Muscle of leg (tissue), 16 donors: ENCODE measurements at places on chromosomes 5 and 9.

- DNase-seq: no peak
Observed at GRCh38 chr5:151741678-151742423, 16.6 kb downstream of the ATOX1 start.

DNA sequence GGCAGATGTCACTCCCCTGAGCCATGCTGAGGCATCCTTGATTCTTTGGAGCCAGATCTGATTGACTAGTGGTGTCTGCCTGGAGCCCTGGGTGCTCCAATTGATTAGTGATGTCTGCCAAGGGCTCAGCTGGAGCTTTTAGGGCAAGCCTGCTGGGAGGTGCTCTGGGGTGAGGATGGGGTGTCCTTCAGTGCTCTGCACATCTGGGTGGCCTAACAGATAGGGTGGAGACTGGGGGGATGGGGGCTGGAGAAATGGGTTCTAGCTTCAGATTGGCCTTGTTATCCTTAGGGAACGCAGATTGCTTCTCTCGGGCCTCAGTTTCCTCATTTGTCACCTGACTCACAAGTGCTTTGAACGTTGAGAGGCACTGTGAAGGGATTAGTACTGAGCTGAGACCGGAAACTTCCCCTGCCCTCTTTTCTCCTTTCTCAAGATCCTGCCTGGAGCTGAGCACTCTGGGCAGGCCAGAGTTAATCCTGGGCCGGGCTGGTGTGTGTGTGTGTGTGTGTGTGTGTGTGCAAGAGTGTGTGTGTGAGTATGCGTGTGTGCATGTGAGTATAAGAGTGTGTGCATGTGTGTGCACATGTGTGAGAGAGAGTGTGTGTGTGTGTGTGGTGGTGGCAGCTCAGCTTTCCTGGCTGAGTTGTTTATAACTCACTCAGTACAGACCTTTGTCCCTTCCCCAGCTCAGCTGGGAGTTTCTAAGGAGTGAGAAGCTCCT lies 5.6 kb upstream of the IER5L start:
- no peak for DNase-seq

GRCh38 chr9:71485326-71485725 lies 283.0 kb downstream of the CEMIP2 start:
- no peak for DNase-seq

GRCh38 chr9:113990975-113991471 lies 87.1 kb downstream of the AMBP start:
- DNase-seq: peak; percentile 51

GRCh38 chr5:129141696-129142095 lies 47.1 kb downstream of the ISOC1 start:
- DNase-seq: peak; percentile 87

GRCh38 chr5:113495422-113495841 lies 7.2 kb upstream of the MCC start:
- no peak for DNase-seq

GRCh38 chr5:53067641-53068040 lies 41.9 kb downstream of the MOCS2 start:
- DNase-seq: no peak

- no peak for DNase-seq
Observed at GRCh38 chr9:113940077-113940476, 64.0 kb downstream of the ZNF618 start.

DNA sequence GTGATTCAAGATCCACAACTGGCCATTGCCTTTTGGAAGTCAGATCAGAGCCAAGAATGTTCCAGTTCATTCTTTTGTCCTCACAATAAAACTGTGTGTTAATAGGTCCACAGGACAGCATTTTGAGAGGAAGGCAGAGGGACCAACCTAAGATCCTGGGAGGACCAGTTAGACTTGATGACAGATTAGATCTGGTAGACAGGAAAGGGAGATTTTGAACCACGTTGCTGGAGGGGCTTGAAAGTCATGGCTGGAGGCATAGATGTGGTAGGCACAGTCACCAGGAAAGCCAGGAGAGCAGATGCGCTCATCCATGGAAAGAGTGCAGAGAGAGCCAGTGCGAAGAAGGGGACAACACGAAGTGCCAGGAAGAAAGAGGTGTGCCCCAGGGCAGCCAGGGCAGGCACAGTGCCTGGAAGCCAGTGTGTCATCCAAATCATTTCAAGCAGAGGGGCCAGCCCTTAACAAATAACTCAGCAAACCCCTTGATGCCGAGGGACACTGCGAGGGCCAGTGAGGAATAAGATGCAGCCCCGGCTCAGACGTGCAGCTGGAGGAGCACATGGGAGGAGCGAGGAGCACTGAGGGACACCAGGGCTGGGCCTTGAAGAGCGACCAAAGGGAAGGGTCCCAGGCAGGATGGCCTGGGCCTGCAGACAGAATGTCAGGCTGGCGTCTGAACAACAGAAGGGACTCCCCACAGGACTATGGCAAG lies 12.8 kb upstream of the SLC2A8 start:
- DNase-seq: no peak

GRCh38 chr5:38824821-38825220 lies 21.0 kb upstream of the OSMR start:
- no peak for DNase-seq

GRCh38 chr5:7794311-7794710 lies 56.6 kb downstream of the CFAP90 start:
- no peak for DNase-seq

DNA sequence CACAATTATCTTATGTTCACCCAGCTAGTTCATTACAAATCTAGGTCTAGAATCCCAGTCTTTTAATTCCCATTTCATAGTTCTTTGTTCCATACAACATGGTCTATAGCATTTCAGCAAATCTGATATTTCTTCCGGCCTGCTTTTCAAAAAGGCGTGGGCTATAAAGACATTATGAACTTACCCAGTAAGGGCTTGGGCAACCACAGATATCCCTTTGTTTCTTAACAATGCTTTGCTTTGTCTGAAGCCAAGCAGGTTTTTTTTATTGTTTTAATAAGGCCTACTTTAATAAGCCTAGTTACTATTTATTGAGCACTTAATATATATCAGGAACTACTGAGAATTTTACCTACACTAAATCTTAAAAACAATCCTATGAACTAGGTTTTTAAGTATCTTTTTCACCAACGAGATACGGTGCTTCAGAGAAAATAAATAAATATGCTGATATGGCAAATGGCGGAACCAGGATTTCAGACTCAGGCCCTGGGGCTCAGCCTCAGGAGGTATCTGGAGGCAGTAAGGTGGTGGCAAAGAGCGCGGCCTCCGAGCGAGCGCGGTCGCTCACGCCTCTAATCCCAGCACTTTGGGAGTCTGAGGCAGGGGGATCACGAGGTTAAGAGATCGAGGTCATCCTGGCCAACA lies 29.7 kb downstream of the PCA3 start:
- no peak for DNase-seq

- no peak for DNase-seq
Observed at GRCh38 chr9:94700445-94700844, 26.1 kb upstream of the AOPEP start.

DNA sequence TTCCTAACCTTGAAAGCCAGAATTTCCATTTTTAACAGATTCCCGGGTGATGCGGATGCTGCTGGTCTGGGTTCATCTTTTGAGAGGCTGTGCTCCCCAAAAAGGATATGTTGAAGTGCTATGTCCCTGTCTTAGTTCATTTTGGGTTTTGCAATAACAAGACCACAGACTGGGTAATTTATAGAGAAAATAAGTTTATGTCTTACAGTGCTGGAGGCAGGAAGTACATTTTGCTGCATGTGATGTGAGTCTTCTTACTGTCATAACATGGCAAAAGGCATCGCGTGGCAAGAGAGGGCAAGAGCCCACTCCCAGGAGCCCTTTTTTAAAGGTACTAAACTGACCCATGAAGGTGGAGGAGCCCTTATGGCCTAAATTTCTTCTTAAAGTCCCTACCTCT lies 114.1 kb downstream of the DAPK1 start:
- no peak for DNase-seq

- DNase-seq: peak; percentile 4
Observed at GRCh38 chr5:56545016-56545415, 270.3 kb upstream of the MAP3K1 start.

- no peak for DNase-seq
Observed at GRCh38 chr9:129832982-129833381, 2.1 kb downstream of the C9orf78 start.
